ENCODE measurements at places on chromosomes 1 and 21. TPM values are rescaled to one million over a fixed set of nuclear protein-coding genes. Genes with fewer than 3 reads are reported as not detected.

RAB3GAP2 gene
- total RNA-seq = 34.1 TPM

IL22RA1 gene
- not detected for total RNA-seq

DCDC2B gene
- total RNA-seq = not detected

HSD11B1 gene
- total RNA-seq = not detected

LMO4 gene
- total RNA-seq = 17.1 TPM

TFF3 gene
- total RNA-seq = 163 TPM

KLHL12 gene
- total RNA-seq = 27.1 TPM

ELAPOR1 gene
- under 0.01 TPM for total RNA-seq

ARF1 gene
- 214 TPM for total RNA-seq

ZNF281 gene
- 22.5 TPM for total RNA-seq

SPRR3 gene
- not detected for total RNA-seq

BGLAP gene
- 0.33 TPM for total RNA-seq

KCNA2 gene
- total RNA-seq = under 0.01 TPM

AGBL4 gene
- 0.09 TPM for total RNA-seq

CA6 gene
- 0.11 TPM for total RNA-seq

UBL4B gene
- total RNA-seq = not detected

TMEM125 gene
- total RNA-seq = not detected

GIPC2 gene
- total RNA-seq = 41.4 TPM

MACO1 gene
- 27.1 TPM for total RNA-seq

RGS1 gene
- total RNA-seq = not detected

FNDC5 gene
- under 0.01 TPM for total RNA-seq

MXRA8 gene
- total RNA-seq = 0.09 TPM

ITLN2 gene
- not detected for total RNA-seq

C1orf53 gene
- 1.9 TPM for total RNA-seq

ASPM gene
- total RNA-seq = 5.4 TPM

CYP2J2 gene
- 0.34 TPM for total RNA-seq

CFHR1 gene
- total RNA-seq = not detected

LCE1D gene
- total RNA-seq = not detected

CNTN2 gene
- not detected for total RNA-seq

PDZK1IP1 gene
- total RNA-seq = not detected

OR6K2 gene
- not detected for total RNA-seq

SPATA21 gene
- total RNA-seq = not detected

LEFTY2 gene
- total RNA-seq = not detected

LAX1 gene
- not detected for total RNA-seq

MMP23B gene
- 1.1 TPM for total RNA-seq

C1QA gene
- total RNA-seq = not detected

OR6P1 gene
- total RNA-seq = not detected

TRPM2 gene
- total RNA-seq = 0.43 TPM

CNIH3 gene
- 1.8 TPM for total RNA-seq

ATAD3C gene
- 0.11 TPM for total RNA-seq

CFHR2 gene
- not detected for total RNA-seq

RNF223 gene
- total RNA-seq = not detected

Measured in dermis lymphatic vessel endothelial cell (primary cell).